Keratinocyte (primary cell): ENCODE measurements at places on chromosomes 7 and 10. TPM values are rescaled to one million over a fixed set of nuclear protein-coding genes. Genes with fewer than 3 reads are reported as not detected.

GRCh38 chr10:76049581-76050290 is 618.3 kb downstream of the LRMDA start:
- DNase-seq = no peak

GRCh38 chr10:101967713-101968112 is 88.3 kb downstream of the ARMH3 start:
- DNase-seq = no peak

GRCh38 chr10:12221323-12222298 is 25.6 kb downstream of the CDC123 start:
- DNase-seq = no peak

LIPK gene
- polyA plus RNA-seq = 0.23 to 1.3 TPM (median 0.56 TPM) in 3 replicates

- DNase-seq = no peak
Measured at GRCh38 chr7:104836976-104837375, 177.0 kb upstream of the KMT2E start.

CPA4 gene
- polyA plus RNA-seq = 248 to 423 TPM (median 276 TPM) in 3 replicates

- no peak for DNase-seq
Measured at GRCh38 chr7:143299840-143300239, 11.7 kb downstream of the CASP2 start.

DNA sequence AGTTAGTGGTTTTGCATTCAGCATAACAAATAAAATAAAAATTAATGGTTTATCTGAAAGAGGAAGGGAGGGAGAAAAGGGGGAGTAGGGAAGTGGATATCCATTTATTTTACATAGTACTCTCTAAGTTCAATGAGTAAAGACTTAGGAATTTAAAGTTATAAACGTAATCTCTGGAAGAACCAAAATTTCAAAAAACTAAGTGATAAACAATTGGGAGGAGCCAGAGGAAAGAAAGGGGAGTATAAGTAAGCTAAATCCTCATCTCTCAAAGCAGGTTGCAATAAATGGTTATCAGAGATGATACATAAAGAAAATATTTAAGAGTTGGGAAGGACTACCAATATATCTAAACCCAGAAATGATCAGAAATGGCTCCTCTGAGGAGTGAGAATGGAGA is 46.4 kb downstream of the ANK3 start:
- DNase-seq = no peak

GRCh38 chr7:33784000-33784399 is 121.3 kb upstream of the BMPER start:
- no peak for DNase-seq

- DNase-seq = no peak
Measured at GRCh38 chr10:50850578-50851230, 34.7 kb downstream of the A1CF start.

- DNase-seq = no peak
Measured at GRCh38 chr7:117777335-117778142, 95.7 kb downstream of the CTTNBP2 start.

- DNase-seq = no peak
Measured at GRCh38 chr7:7701527-7701926, 16.9 kb downstream of the RPA3 start.

NFKB2 gene
- 14.8 to 16.8 TPM (median 15.8 TPM) in 3 replicates for polyA plus RNA-seq

DNA sequence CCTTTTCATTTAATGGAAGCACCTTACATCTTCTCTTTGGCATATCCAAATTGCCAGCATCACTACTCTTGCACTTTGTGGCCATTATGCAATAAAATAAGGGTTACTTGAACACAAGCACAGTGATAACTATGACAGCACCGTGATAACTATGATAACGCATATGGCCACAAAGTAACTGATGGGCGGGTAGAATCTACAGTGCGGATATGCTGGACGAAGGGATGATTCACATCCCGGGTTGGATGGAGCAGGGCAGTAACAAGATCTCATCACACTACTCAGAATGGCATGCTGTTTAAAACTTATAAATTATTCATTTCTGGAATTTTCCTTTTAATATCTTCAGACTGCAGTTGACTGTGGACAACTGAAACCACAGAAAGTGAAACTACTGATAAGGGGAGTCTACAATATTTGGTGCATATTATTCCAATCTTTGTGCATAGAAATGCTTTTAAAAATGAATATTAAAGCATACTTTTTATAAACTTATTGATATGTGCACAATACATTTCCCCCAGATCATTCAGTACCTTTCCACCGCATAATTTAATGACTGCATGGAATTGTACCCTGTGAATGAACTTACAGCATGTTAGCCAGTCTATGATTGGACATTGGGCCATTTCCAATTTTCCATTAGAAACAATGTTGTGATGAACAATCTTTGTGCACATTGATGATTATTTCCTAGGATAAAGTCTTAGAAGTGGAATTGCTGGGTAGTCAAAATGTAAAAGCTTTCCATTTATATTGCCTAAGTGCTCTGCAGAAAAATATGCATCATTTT is 136.4 kb downstream of the WNT2 start:
- no peak for DNase-seq

GRCh38 chr10:127013691-127014473 is 108.7 kb downstream of the DOCK1 start:
- DNase-seq = no peak

- DNase-seq = no peak
Measured at GRCh38 chr7:2068693-2069471, 163.9 kb downstream of the MAD1L1 start.

GRCh38 chr10:80279146-80279545 is 10.3 kb downstream of the MAT1A start:
- no peak for DNase-seq

TRPV5 gene
- polyA plus RNA-seq = not detected in 3 replicates

GSTK1 gene
- polyA plus RNA-seq = 133 to 171 TPM (median 157 TPM) in 3 replicates

GRCh38 chr7:134942690-134943466 is 43.4 kb upstream of the AGBL3 start:
- no peak for DNase-seq

DNA sequence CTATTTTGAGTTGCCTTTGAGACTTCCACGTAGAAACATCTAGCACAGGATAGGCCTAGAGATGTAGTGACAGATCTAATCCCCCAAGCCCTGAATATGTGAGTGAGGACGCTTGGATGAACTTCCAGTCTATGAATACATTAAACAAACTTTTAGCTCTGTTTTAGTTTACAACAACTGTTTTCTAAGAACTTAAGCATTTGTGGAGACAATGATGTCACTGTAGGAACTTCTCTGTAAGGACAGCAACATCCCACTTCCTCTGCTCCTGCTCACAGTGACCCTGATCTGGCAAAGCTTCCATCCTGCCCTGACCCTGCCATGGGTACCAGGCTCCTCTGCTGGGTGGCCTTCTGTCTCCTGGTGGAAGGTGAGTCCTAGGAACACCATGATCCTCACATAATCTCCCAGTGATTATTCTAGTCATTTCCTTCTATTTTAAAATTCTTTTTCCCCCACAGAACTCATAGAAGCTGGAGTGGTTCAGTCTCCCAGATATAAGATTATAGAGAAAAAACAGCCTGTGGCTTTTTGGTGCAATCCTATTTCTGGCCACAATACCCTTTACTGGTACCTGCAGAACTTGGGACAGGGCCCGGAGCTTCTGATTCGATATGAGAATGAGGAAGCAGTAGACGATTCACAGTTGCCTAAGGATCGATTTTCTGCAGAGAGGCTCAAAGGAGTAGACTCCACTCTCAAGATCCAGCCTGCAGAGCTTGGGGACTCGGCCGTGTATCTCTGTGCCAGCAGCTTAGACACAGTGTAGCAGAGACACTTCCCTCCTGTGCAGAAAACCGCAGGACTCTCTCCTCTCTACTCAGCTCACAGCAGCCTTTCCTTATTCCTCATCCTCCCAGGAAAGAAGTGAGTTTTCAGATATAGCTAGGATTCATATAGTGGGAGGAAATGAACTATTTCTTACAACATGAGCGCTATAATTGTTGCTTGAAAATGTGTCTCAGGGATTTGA is 194.4 kb upstream of the PRSS1 start:
- no peak for DNase-seq

- no peak for DNase-seq
Measured at GRCh38 chr7:30462179-30462578, 16.4 kb downstream of the NOD1 start.

VPS26A gene
- polyA plus RNA-seq = 30.7 to 64.3 TPM (median 33.5 TPM) in 3 replicates

KCP gene
- 0.03 to 0.17 TPM in 2 of 3 replicates, not detected in the other for polyA plus RNA-seq

OPN1SW gene
- not detected in 3 replicates for polyA plus RNA-seq

- no peak for DNase-seq
Measured at GRCh38 chr7:155637155-155637554, 7.3 kb upstream of the RBM33 start.

- DNase-seq = no peak
Measured at GRCh38 chr7:47453093-47454061, 128.5 kb downstream of the TNS3 start.

MYL7 gene
- 0.19 to 2.9 TPM (median 0.59 TPM) in 3 replicates for polyA plus RNA-seq

IFIT5 gene
- 10.7 to 15.8 TPM (median 14.8 TPM) in 3 replicates for polyA plus RNA-seq

CNOT4 gene
- polyA plus RNA-seq = 8.2 to 12.6 TPM (median 11.4 TPM) in 3 replicates

DNA sequence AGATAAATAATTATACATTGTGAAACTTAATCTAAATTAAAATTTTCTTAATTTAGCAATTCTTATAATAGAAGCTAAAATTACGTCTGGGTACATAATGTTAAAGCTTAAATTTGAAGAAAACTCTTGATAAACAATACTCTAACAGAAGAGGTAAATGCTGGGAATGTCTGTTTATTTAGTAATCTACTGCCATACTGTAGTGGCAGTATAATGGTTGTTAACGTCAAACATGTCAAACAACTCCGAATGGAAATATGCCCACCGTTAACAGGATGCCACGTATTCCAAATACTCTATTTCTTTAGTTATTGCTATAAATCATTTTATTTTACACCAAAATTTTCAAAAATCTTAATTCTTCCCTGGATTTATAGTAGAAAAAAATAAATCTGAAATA is 40.0 kb upstream of the PTPN12 start:
- no peak for DNase-seq

DNA sequence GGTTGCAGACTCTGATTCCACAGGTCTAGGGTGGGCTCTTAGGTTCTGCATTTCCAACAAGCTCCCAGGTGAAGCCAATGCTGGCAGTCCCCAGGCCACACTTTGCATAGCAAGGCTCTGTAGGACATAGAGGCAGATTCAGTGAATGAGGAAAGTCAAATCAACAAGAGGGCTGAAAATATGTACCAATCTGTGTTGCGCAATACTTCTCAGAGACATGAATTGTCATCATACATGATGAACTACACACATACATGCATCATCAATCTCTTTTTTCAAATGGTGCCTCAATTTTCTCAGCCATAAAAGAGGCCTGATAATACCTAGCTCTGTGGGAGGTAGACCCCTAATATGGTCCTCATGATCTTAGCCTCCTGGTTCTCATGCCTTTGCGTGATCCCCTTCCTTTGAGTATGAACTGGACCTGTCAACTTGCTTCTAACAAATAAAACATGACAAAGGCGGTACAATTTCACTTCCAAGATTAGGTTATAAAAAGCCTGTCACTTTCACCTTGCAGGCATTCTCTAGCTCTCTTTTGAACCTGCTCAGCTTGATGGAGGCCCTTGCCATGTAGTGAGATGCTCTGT is 49.0 kb downstream of the PIK3CG start:
- DNase-seq = no peak

GRCh38 chr10:62177111-62177510 is 91.5 kb downstream of the RTKN2 start:
- no peak for DNase-seq

DNA sequence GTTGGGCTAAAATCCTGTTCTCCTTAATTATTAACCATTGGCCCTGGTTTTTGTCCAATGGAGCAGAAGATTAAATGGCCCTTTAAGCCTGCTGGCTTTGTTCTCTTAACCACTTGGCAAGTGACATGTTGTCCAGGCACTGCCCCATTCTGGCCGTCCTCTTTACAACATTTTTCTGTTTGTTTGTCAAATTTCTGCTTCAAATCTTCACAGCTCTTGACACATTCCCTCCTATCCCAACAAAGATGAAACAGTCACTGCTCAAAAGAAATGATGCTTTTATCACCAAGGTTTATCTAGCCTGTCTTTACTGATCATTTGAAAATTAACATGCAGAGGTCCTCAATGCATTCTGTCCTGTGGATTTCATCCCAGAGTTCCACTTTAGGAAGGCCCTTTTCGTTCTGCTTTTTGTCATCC is 700.4 kb downstream of the KCNMA1 start:
- no peak for DNase-seq

PTPRN2 gene
- polyA plus RNA-seq = not detected in 3 replicates

- no peak for DNase-seq
Measured at GRCh38 chr7:4226524-4226882, 455.6 kb upstream of the FOXK1 start.

- no peak for DNase-seq
Measured at GRCh38 chr10:33422471-33423153, 88.1 kb upstream of the NRP1 start.

BMS1 gene
- polyA plus RNA-seq = 6.1 to 11.4 TPM (median 8.6 TPM) in 3 replicates

DNA sequence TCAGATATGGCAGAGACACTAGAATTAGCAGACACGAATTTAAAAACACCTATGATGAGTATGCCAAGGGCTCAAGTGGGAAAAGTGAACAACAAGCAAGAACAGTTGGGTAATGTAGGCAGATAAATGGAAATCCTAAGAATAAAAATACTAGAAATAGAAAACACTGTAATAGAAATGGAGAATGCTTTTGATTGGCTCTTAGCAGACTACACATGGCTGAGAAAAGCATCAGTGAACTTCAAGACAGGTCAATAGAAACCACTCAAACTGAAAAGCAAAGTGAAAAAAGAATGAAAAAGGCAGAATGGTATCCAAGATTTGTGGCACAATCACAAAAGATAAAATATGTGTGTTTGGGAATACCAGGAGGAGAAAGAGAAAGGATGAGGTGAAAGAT is 82.3 kb downstream of the WDR37 start:
- no peak for DNase-seq

GRCh38 chr7:150958597-150958996 is 19.5 kb downstream of the KCNH2 start:
- DNase-seq = no peak

DNA sequence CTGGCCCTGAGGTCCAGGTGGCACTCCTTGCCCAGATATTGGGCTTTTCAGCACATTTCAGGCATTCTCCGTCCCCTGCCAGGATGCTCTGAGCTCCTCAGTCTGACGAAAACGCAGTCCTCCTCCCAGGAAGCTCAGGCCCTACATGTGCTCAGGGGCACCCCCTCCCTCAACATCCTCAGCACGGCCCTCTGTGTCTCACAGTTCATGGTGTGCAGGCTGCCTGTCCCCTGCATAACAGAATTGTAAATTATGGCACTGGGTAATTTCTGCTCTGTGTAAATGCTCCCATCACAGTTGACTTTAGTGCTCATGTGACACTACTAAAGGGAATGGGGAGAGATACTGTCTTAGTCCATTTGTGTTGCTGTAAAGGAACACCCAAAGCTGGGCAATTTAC is 563.8 kb downstream of the DNAJB6 start:
- no peak for DNase-seq

PPP1R17 gene
- polyA plus RNA-seq = not detected in 3 replicates
